ENCODE measurements at places on chromosomes 1 and 21.

- DNase-seq = no peak
Observed at GRCh38 chr1:157312082-157312812, 174.1 kb upstream of the ETV3 start.

- DNase-seq = no peak
Observed at GRCh38 chr1:54619749-54620148, 3.6 kb downstream of the FAM151A start.

GRCh38 chr1:184379111-184379752 lies 7.6 kb upstream of the C1orf21 start:
- no peak for DNase-seq

- no peak for DNase-seq
Observed at GRCh38 chr1:185741551-185741950, 7.4 kb downstream of the HMCN1 start.

DNA sequence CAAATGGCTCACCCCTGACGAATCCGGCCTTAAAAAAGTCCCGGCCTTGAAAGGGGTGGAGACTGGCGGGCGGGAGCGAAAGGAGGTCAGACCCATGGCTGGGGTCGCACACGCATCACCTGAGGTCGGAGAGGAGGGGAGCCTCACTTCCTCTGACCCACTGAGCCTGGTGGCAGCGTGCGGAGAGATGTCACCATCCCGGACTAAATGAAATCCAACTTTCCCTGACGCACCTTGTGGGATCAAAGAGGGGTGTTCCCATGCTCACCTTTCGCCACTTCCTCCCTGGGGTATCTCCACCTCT lies 709 bp upstream of the SLC41A1 start:
- no peak for DNase-seq

GRCh38 chr1:241593186-241593585 lies 47.0 kb downstream of the CHML start:
- no peak for DNase-seq

DNA sequence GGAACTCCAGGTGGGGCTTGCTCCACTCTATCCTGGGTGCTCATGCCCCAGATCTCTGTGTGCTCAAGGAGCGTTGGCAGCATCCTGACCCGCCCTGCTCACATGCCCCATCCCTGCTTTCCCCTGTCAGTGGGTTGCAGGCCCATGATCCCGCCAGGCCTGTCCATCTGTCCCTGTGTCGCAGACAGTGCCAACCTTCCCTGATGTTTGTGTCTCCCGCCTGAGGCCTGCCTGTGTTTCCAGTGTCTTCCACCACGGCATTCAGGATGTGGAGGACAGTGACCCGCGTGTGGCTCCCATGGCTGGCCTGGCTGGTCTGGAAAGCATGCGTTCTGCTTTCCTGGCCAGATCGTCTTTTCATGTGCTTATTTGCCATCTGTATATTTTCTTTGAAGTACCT lies 82.9 kb downstream of the PCBP3 start:
- DNase-seq = no peak

GRCh38 chr1:102837551-102837950 lies 270.8 kb downstream of the COL11A1 start:
- DNase-seq = no peak

GRCh38 chr1:167122121-167122480 lies 28.2 kb downstream of the STYXL2 start:
- no peak for DNase-seq
